Natural killer cell (primary cell): ENCODE measurements at places on chromosomes 16 and 17. TPM values are rescaled to one million over a fixed set of nuclear protein-coding genes. Genes with fewer than 3 reads are reported as not detected.

GRCh38 chr17:36942631-36943125, 5.4 kb downstream of the LHX1 start:
- no peak overlapping the region for H3K27ac ChIP-seq
- H3K27me3 ChIP-seq, result peaks cover 97% of the 10 kb centered on the region
- no peaks in the 10 kb centered on the region for H3K36me3 ChIP-seq
- H3K4me3 ChIP-seq, result no peak overlapping the region

DNA sequence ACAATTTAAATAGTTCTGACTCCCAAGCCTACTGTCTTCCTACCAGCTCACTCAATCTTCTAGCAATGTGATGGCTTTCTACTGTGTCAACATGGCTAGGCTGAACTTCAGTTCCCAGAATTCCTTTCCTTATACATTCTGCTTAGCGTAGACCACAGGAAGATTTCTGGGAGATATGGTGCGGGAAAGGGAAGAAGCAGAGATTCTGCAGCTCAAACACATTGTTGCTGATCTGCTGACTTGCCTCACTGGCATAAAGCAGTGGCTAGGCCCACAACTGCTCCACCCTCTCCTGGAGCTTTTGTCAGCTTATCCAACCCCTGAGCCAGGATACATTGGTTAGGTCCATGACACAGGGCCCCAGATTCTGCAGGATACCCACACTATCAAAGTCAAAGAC, 58.8 kb downstream of the GAS7 start:
- H3K36me3 ChIP-seq, result no peaks in the 10 kb centered on the region
- no peaks in the 10 kb centered on the region for H3K27me3 ChIP-seq
- H3K4me3 ChIP-seq, result no peak overlapping the region
- peaks cover 35% of the 10 kb centered on the region for H3K4me1 ChIP-seq

ULK2 gene
- total RNA-seq, result 13.7 TPM

NKD1 gene
- total RNA-seq, result 0.75 TPM

GRCh38 chr17:78572239-78573205, 4.7 kb downstream of the DNAH17 start:
- H3K4me3 ChIP-seq, result no peak overlapping the region
- no peak for DNase-seq
- no peaks in the 10 kb centered on the region for H3K36me3 ChIP-seq

GRCh38 chr17:43952351-43952723, 1.4 kb downstream of the PYY start:
- no peak for DNase-seq
- peaks cover 31% of the 10 kb centered on the region for H3K27me3 ChIP-seq
- H3K4me3 ChIP-seq, result no peak overlapping the region
- peaks cover 10% of the 10 kb centered on the region for H3K4me1 ChIP-seq

DNA sequence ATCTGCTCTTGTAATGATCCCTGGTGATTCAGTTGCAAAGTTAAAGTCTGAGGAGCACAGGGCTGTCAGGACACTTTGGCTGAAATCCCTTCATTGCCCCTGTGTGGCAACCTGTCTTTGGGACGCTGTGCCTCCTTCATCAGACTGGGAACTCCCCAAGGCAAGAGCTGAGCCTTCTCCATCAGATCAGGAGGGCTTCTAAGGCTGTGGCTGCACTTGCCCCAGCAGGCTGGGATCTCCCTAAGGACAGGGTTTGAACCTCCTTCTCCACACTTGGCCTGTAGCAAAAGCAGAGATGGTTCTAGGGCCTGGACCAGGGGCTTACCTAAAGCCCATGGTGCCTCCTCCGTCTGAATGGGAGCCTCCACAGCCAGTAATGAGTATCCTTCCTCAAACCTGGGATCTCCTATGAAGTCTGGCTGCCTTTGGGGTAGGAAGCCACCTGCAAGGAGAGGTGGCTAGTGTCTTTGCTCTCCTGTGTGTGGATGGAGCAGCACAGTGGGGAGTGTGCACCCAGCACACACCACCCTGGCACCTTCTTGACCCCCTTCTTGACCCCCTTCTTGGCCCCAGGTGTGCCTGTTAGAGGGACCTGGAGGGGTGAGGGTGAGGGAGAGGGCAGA, 79.0 kb upstream of the NKD1 start:
- no peaks in the 10 kb centered on the region for H3K4me1 ChIP-seq
- no peak overlapping the region for H3K27ac ChIP-seq
- H3K36me3 ChIP-seq, result no peaks in the 10 kb centered on the region
- H3K27me3 ChIP-seq, result peaks cover 12% of the 10 kb centered on the region
- H3K4me3 ChIP-seq, result no peak overlapping the region

- no peak for DNase-seq
- H3K4me3 ChIP-seq, result no peak overlapping the region
- H3K36me3 ChIP-seq, result no peaks in the 10 kb centered on the region
- no peak overlapping the region for H3K27ac ChIP-seq
- no peaks in the 10 kb centered on the region for H3K4me1 ChIP-seq
Measured at GRCh38 chr17:82114872-82115271, 16.8 kb upstream of the FASN start.

DNA sequence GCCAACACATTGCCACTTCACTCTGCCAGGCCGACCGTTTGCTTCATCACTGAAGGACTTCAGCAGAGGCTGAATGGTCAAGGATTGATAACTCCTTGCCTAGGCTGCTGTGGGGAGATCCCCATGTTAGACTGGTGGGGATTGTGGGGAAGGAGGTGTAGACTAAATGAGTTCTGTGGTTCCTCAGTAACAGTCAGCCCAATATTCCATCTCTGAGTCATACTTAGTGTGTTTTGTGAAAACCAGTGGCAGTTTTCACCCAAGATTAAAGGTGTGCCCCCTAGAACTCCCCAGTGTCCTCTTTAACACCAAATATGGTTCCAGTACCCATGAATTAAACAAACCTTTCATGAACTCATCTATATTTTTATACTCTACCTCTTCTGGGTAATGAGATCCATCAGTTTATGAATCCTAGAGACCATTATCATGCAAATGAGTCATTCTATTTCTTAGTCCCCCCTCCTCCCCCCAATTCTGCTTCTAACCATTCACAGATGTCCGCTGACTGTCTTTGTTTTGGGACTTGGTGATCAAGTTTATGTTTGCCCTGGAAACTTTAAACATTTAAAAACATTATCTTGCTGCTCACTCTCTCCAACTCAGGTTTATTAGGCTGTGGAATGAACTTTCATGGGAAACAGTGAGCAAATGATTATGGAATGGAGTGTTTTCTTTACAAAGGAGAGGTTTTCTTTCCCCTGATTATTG, 66.8 kb upstream of the GAS7 start:
- no peaks in the 10 kb centered on the region for H3K4me1 ChIP-seq
- no peaks in the 10 kb centered on the region for H3K36me3 ChIP-seq
- H3K27me3 ChIP-seq, result no peaks in the 10 kb centered on the region
- H3K4me3 ChIP-seq, result no peak overlapping the region

DNA sequence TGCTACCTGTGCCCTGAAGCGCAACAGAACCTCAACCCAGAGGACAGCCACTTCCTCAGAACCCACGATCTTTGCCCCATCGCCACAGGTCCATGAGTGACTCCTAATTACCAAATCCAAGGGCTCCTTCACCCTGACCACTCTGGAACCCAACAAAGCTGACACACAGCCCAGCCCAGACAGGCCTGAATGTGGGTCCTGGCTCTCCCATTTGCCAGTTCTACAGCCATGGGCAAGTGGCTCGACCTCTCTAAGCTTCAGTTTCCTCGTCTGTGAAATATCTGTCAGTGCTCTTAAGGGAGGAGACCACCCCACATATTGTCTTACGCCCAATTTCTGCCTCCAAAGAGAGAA, 18.0 kb upstream of the ENDOV start:
- no peaks in the 10 kb centered on the region for H3K27me3 ChIP-seq
- H3K4me1 ChIP-seq, result peaks cover 6% of the 10 kb centered on the region
- H3K27ac ChIP-seq, result peak overlapping the region; percentile 8
- no peak for DNase-seq
- peaks cover 34% of the 10 kb centered on the region for H3K36me3 ChIP-seq

ALDH3A1 gene
- not detected for total RNA-seq

DNA sequence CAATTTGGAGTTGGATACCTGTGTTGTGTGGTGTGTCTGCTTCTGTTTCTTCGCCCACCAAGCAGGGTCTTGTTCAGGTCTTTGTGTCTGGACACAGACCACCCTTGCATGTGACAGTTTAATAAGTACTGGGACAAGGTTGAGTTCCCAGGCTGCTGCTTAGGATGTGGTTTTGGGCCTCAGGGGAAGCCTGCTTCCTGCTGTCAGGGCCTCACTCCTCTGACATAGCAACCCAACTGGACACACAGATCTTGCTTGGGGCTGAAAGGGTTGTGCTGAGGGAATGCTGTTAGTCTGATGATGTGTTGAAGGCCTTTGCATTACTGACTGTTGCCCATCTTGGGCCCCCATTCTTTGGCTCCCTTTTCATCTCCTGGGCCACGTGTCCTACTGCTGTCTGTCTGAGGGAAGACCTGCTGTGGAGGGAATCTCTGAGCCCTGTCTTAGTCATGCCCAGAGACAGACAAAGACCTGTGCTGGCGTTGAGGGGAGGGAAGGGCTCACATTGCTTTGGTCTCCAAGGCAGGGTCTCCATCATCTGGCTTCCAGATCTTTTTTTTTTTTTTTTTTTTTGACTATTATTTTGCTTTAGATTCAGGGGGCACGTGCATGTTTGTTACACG, 4.7 kb upstream of the TGFB1I1 start:
- DNase-seq, result no peak
- H3K36me3 ChIP-seq, result peaks cover 28% of the 10 kb centered on the region
- H3K4me1 ChIP-seq, result peaks cover 8% of the 10 kb centered on the region

- DNase-seq, result no peak
- no peak overlapping the region for H3K27ac ChIP-seq
- peaks cover 11% of the 10 kb centered on the region for H3K4me1 ChIP-seq
- no peaks in the 10 kb centered on the region for H3K36me3 ChIP-seq
Measured at GRCh38 chr16:17606460-17606859, 135.7 kb upstream of the XYLT1 start.

GRCh38 chr17:33482636-33483035, 189.5 kb upstream of the ASIC2 start:
- no peak overlapping the region for H3K27ac ChIP-seq
- H3K27me3 ChIP-seq, result no peaks in the 10 kb centered on the region
- no peaks in the 10 kb centered on the region for H3K36me3 ChIP-seq
- H3K4me3 ChIP-seq, result no peak overlapping the region
- H3K4me1 ChIP-seq, result no peaks in the 10 kb centered on the region

GRCh38 chr17:74011966-74012365, 191.5 kb upstream of the RPL38 start:
- H3K27me3 ChIP-seq, result peaks cover 2% of the 10 kb centered on the region
- H3K4me1 ChIP-seq, result no peaks in the 10 kb centered on the region
- no peak overlapping the region for H3K4me3 ChIP-seq
- DNase-seq, result peak; percentile 6
- H3K36me3 ChIP-seq, result no peaks in the 10 kb centered on the region

DNA sequence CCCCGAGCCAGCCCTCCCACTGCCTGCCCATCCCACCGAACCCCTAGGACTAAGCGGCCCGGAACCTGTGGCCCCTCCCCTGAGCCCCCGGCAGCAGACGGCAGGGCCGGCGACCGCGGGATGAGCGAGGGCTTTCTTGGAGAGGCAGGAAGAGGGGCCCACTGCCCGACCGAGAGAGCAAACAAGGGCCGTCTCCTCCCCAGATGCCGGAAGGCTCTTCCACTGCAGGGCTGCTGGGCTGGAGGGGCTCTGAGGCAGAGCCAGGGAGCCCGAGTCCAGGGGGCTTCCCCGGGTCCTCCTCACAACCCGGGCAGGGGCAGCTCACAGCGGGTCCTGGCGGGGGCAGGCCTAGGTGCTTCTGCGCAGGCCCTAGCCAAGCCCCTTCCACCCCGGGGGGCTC, 2.9 kb downstream of the PERCC1 start:
- DNase-seq, result no peak
- H3K36me3 ChIP-seq, result no peaks in the 10 kb centered on the region
- H3K4me3 ChIP-seq, result no peak overlapping the region
- no peak overlapping the region for H3K27ac ChIP-seq
- no peaks in the 10 kb centered on the region for H3K27me3 ChIP-seq

P2RX5 gene
- 7.8 TPM for total RNA-seq

DNA sequence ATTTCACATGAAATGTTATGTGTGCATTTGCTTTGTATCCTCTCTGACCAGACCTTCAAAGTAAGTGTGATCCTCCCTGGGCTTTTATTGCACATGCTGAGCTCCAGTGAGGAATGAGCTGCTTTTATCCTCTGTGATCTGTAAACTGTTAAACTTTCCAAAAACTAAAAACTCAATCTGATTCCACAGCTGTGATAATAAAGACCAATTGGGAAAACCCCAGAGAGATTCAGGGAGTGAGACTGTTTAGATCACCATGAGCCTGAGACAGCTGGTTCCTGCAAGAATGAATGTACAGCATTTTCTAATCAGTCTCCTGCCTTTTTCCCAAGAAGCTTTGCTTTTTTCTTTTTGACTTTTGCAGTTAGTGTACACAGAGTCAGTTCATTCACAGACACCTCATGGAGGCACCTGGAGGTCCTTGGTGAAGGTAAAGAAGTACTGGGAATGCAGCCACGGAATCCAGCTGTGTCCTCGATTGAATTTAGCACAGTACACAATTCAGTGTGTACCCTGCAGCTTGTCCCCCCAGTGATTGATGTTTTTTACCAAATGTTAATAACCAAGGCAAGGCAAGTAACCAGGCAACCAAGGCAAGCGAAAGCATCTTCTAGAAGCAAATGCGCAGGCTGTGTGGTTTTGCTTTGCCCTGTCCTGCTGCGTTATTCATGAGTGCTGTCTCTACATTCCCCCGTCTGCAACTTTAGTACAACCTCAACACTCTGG, 182.6 kb downstream of the LGALS9B start:
- H3K36me3 ChIP-seq, result no peaks in the 10 kb centered on the region
- peaks cover 11% of the 10 kb centered on the region for H3K4me1 ChIP-seq
- no peak for DNase-seq
- no peak overlapping the region for H3K4me3 ChIP-seq
- no peak overlapping the region for H3K27ac ChIP-seq
- no peaks in the 10 kb centered on the region for H3K27me3 ChIP-seq

TSPAN10 gene
- total RNA-seq, result 0.24 TPM

- DNase-seq, result no peak
- H3K27ac ChIP-seq, result no peak overlapping the region
- H3K36me3 ChIP-seq, result no peaks in the 10 kb centered on the region
- H3K4me1 ChIP-seq, result no peaks in the 10 kb centered on the region
- no peaks in the 10 kb centered on the region for H3K27me3 ChIP-seq
Measured at GRCh38 chr17:73772107-73772705, 128.0 kb upstream of the SDK2 start.

GRCh38 chr17:74089869-74090464, 113.5 kb upstream of the RPL38 start:
- no peaks in the 10 kb centered on the region for H3K4me1 ChIP-seq
- no peaks in the 10 kb centered on the region for H3K27me3 ChIP-seq
- DNase-seq, result peak; percentile 33
- no peaks in the 10 kb centered on the region for H3K36me3 ChIP-seq
- H3K27ac ChIP-seq, result no peak overlapping the region

RASD1 gene
- 2.4 TPM for total RNA-seq

- H3K4me1 ChIP-seq, result peaks cover 5% of the 10 kb centered on the region
- no peaks in the 10 kb centered on the region for H3K27me3 ChIP-seq
- no peaks in the 10 kb centered on the region for H3K36me3 ChIP-seq
- no peak overlapping the region for H3K4me3 ChIP-seq
- H3K27ac ChIP-seq, result no peak overlapping the region
- no peak for DNase-seq
Measured at GRCh38 chr17:32936186-32936893, 8.4 kb downstream of the TMEM98 start.
